ENCODE measurements at places on chromosomes 4 and X.

- no peak for DNase-seq
These were observed 60.6 kb upstream of the SPANXN2 start for GRCh38 chrX:143781103-143781502.

- DNase-seq, result no peak
These were observed 489.6 kb downstream of the STPG2 start for GRCh38 chr4:97653701-97654100.

DNA sequence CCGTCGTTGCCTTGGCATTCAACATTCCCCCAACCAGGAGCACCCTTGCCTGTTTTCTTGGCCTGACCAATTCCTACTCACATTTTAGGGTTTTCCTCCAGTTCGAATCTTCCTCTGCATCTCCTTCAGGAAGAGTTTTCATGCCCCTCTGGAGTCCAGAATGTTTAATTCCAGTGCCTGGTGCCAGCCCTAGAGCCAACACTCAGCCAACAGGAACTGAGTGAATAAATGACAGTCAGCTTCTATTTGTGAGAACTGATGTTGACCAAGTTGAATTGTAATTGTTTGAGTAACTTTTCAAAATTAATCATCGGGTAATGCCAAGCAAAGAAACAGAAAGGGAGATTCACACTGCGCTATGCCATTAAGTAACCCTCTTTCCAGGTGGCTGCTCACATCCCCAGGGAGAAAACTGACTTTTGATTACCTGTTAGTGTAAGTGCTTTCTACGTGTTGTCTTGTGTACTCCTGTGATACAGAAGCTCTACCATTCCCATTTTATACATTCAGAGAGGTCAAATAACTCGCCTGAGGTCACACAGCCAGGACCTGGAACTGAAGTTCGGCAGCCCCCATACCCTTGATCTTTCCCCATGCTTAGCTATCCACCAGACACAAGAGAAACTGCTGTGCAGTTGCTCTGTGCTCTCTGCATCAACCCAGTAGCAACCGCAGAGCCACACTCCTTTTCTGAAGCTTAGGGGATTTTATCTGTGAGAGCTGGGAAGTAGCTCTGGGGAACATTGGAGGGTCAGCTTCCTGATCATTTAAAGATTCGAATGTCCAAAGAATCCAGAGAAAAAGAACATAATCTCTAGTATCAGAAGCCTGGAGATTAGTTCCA, 19.0 kb upstream of the SLC2A9 start:
- DNase-seq, result no peak

GRCh38 chrX:118675326-118675965, 52.0 kb upstream of the IL13RA1 start:
- DNase-seq, result no peak

All from Peyer's patch (tissue), 4 donors.